ENCODE measurements at places on chromosomes 4 and X.

GRCh38 chrX:55488593-55489313 lies 895 bp downstream of the USP51 start:
- no peak for DNase-seq

- DNase-seq = no peak
These were observed 983.7 kb upstream of the LCORL start for GRCh38 chr4:19005211-19005610.

DNA sequence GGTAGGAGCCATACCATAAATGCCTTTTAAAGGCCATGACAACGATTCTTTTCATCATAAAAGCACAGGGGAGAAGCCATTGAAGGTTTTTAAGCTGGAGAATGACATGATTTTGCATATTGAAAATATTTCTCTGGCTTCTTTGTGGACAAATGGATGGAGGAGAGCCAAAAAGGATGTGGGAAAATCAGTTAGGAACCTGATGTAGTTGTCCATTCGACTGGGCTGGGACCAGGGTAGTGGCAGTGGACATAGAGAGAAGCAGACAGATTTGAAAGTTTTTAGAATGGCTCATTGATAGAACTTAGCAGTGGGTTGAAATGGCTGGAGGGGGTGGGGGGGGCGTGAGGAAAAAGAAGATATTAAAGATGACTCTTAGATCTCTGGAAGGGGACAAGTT lies 19.7 kb upstream of the MSN start:
- no peak for DNase-seq

GRCh38 chr4:47050761-47051725 lies 19.7 kb downstream of the GABRB1 start:
- DNase-seq = no peak

DNA sequence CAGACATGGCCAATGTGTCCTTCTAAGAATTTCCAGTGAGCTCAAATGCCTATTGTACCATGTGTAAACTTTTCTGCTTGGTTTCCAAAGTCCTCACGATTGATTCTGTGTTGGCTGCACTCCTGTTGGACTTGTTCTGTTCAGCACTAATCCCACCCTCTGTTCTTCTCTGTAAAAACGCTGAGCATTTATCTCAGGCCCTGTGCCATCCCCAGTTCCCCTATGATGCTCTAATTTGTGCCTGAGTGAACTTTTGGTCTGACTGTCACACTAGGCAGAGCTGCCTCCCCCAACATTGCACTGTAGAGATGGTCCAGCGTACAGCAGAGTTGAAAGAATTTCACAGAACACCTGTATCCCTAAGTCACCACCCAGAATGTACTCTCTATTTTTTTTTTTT lies 76.1 kb upstream of the STS start:
- DNase-seq = no peak

GRCh38 chr4:136392576-136392975 lies 1139.7 kb downstream of the PCDH18 start:
- DNase-seq = no peak
